ENCODE measurements at places on chromosomes 5 and 9.

- no peak for DNase-seq
Observed at GRCh38 chr9:115880221-115880885, 273.2 kb upstream of the PAPPA start.

DNA sequence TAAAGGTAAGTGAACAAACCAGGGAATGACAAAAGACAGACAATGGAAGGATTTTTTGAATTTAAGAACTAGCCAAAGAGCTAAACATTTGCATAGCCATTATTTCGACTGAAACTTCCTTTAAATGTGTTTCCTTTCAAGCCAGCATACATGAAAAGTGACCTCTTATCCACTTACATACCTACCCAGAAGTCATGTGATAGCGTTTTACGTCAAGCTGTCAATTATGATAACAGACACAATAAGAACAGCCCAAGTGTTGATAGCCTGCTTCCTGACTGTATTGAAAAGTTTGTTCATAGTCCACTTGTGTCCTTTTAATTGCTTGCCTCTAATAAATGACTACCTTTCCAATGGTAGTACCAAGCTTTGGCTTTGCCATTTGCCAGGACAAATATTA lies 206.0 kb downstream of the NFIB start:
- no peak for DNase-seq

DNA sequence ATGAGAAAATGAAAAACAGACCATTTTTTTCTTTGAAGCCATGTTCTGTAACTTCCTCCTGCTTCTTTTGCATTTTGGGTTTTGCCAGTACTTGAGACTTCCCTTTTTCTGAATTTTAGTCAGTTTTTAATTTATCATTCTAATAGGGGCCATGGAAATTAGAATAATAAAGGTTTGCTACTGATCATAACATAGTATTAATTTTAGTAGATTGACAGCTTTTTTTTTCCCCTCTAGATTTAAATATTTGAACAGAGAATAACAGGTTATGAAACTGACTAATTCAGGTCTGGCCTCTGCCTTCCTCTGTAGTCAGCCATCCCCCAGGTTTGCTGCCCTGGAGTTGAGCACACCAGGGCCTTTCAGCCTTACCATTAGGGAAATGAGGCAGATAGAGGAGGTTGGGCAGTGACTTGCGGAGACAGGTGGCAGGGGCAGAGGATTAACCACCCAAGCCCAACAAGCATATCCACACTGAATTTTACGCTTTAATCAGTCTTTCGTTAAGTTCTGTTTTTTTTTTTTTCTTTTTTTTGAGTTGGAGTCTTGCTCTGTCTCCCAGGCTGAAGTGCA lies 80.1 kb upstream of the TNFAIP8 start:
- no peak for DNase-seq

- no peak for DNase-seq
Observed at GRCh38 chr5:173242079-173242478, 7.1 kb upstream of the NKX2-5 start.

- DNase-seq = no peak
Observed at GRCh38 chr5:132011622-132012343, at the start of gene ACSL6. Gene ACSL6 (minus strand): TSS chr5:132011658. CDS start chr5:132011553, 105 bp downstream.
